Fibroblast of lung (primary cell): ENCODE measurements at places on chromosomes 2 and 18. TPM values are rescaled to one million over a fixed set of nuclear protein-coding genes. Genes with fewer than 3 reads are reported as not detected.

The KCNG2 gene
- total RNA-seq = 6.4 and 10.1 TPM in 2 replicates

The DPYSL5 gene
- total RNA-seq = not detected in 2 replicates

The MOCOS gene
- 9.0 and 13.9 TPM in 2 replicates for total RNA-seq

The PIEZO2 gene
- total RNA-seq = 6.6 and 32.9 TPM in 2 replicates

The MARCHF7 gene
- total RNA-seq = 90.1 and 97.1 TPM in 2 replicates

The CCBE1 gene
- 60.9 and 122 TPM in 2 replicates for total RNA-seq

The MBP gene
- 3.6 and 7.2 TPM in 2 replicates for total RNA-seq

The CERKL gene
- total RNA-seq = 0.17 TPM in 1 of 2 replicates, not detected in the other

The SERPINB3 gene
- total RNA-seq = not detected in 2 replicates

The TBR1 gene
- total RNA-seq = not detected in 2 replicates

The ASAP2 gene
- 16.4 and 19.2 TPM in 2 replicates for total RNA-seq
